ENCODE measurements at places on chromosomes 3 and 15.

DNA sequence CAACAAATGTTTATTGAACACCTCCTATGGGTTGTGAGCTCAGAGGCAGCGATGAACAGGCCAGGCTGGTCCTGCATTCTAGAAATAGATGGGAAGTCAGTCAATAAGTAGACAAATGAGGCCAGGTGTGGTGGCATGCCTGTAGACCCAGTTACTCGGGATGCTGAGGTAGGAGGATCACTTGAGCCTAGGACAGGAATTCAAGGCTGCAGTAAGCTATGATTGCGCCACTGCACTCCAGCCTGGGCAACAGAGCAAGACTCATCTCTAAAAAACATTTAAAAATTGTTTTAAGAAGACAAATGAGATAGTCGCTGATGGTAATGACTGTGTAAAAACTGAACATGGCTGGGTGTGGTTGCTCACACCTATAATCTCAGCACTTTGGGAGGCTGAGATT is 4.4 kb upstream of the RHO start:
- H3K27ac ChIP-seq: no peak overlapping the region
- H3K36me3 ChIP-seq: peaks cover 6% of the 10 kb centered on the region
- DNase-seq: no peak
- H3K27me3 ChIP-seq: no peaks in the 10 kb centered on the region

DNA sequence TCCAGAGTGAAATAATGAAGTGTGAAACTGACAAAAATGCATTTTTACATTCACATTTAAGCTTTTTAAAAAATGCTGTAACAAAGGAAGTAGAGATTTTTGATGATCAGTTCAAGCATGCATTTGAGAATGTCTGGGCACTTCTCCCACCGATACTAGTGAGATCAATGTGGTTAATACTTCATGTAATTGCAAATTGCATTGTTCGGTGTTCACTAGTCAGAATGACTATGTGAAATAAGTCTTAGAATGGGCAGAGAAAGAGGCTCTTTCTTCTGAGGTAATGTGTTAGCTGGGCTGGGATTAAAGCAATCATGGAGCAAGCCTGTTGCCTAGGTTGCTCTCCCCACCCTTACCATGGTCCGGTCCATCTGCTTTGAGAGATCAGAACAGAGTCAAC is 587.0 kb upstream of the GRM7 start:
- H3K27ac ChIP-seq: no peak overlapping the region
- no peaks in the 10 kb centered on the region for H3K4me1 ChIP-seq
- DNase-seq: no peak
- H3K4me3 ChIP-seq: no peak overlapping the region
- no peaks in the 10 kb centered on the region for H3K27me3 ChIP-seq
- H3K36me3 ChIP-seq: no peaks in the 10 kb centered on the region

DNA sequence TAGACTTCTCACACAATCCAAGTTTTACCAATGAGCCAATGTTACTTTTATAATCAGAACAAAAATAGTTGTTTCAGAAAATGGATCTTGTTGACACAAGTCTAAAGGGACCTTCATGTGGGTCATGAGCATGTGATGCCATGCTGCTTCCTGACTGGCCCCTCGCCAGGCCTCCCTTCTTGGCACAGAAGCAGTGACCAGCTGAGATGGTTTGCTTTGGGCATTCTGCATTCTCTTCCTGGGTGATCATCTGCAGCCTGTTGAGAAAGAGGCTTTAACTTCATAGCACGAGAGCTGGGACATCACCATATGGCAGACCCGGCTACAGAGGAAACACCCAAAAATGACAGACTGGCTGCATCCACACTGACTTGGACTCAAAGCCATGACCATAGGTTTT is 45.7 kb downstream of the TGM4 start:
- H3K36me3 ChIP-seq: peaks cover 45% of the 10 kb centered on the region
- DNase-seq: no peak
- H3K27ac ChIP-seq: no peak overlapping the region

GRCh38 chr15:33043636-33044035 is 150.9 kb downstream of the FMN1 start:
- no peaks in the 10 kb centered on the region for H3K36me3 ChIP-seq
- H3K4me3 ChIP-seq: no peak overlapping the region
- H3K27ac ChIP-seq: no peak overlapping the region
- DNase-seq: no peak

- no peaks in the 10 kb centered on the region for H3K4me1 ChIP-seq
- H3K36me3 ChIP-seq: no peaks in the 10 kb centered on the region
- no peak overlapping the region for H3K27ac ChIP-seq
- no peak overlapping the region for H3K4me3 ChIP-seq
- no peak for DNase-seq
- H3K27me3 ChIP-seq: no peaks in the 10 kb centered on the region
Measured at GRCh38 chr3:25184641-25185250, 243.3 kb upstream of the RARB start.

- no peaks in the 10 kb centered on the region for H3K36me3 ChIP-seq
- H3K4me3 ChIP-seq: no peak overlapping the region
- peaks cover 12% of the 10 kb centered on the region for H3K27me3 ChIP-seq
- peaks cover 5% of the 10 kb centered on the region for H3K4me1 ChIP-seq
Measured at GRCh38 chr3:171028779-171029232, 2.3 kb upstream of the SLC2A2 start.

DNA sequence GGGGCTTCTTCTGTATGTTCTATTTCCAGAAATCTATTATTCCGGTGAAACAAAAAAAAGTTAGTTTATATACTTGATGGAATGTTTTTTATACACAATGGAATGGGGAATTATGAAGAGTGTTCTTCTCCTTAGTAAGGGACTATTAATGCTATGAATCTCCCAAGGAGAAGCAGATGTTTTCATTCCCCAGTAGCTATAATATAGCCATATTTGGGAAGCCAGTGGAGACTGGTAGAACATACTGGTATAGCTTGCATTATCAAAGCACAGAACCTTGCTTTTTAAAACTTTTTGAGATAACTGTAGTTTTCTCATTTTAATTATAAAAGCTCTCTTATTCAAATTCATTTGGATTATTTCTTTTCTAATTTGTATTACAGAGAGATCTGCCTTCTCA is 38.3 kb downstream of the ADGRG7 start:
- H3K36me3 ChIP-seq: no peaks in the 10 kb centered on the region
- DNase-seq: no peak
- H3K4me1 ChIP-seq: no peaks in the 10 kb centered on the region
- H3K27me3 ChIP-seq: no peaks in the 10 kb centered on the region
- no peak overlapping the region for H3K4me3 ChIP-seq
- no peak overlapping the region for H3K27ac ChIP-seq

DNA sequence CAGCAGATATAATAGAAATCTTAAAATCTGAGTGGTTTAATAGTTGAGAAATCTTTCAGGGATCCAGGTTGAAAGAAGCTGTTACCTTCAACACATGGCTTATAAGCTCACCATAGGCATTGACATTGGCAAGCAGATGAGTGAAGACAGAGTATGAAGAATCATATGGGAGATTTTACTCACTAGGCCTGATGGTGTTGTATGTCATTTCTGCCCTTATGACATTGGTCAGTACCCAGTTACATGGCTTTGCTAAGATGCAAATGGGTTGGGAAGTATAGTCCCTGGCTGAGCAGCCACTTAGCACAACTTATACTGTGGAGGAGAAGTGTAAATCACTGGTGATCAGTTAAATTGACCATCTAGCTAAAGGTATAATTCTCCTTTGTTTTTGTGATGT is 5.9 kb downstream of the TFG start:
- H3K27ac ChIP-seq: no peak overlapping the region
- peaks cover 13% of the 10 kb centered on the region for H3K36me3 ChIP-seq
- DNase-seq: no peak
- no peak overlapping the region for H3K4me3 ChIP-seq
- no peaks in the 10 kb centered on the region for H3K27me3 ChIP-seq

- no peaks in the 10 kb centered on the region for H3K36me3 ChIP-seq
- no peak for DNase-seq
- H3K27ac ChIP-seq: no peak overlapping the region
- H3K4me3 ChIP-seq: no peak overlapping the region
- no peaks in the 10 kb centered on the region for H3K27me3 ChIP-seq
- no peaks in the 10 kb centered on the region for H3K4me1 ChIP-seq
Measured at GRCh38 chr3:41041462-41041861, 157.8 kb upstream of the CTNNB1 start.

- no peak for DNase-seq
- H3K36me3 ChIP-seq: no peaks in the 10 kb centered on the region
- peaks cover 18% of the 10 kb centered on the region for H3K4me1 ChIP-seq
- H3K27ac ChIP-seq: no peak overlapping the region
- H3K4me3 ChIP-seq: no peak overlapping the region
Measured at GRCh38 chr15:100524326-100524725, 4.4 kb downstream of the CERS3 start.

DNA sequence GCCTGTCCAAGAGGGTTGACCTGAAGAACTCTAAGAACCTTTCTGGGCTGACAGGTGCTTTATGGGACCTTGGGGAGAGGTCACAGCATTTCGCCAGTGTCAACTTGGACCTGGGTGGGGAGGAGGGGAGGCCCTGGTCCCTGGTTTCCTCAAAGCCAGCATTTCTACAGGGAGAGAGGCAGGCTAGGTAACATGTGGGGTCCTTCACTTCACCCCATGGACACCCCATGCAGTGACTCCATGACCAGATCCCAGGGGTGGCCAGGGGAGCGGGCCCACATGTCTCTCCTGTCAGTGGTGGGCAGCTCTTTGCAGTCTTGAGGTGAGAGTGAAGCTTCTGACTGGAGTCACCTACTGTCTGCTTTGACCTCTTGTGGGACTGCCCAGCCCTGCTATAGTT is 35.8 kb downstream of the GOLGA6L10 start:
- H3K36me3 ChIP-seq: no peaks in the 10 kb centered on the region
- no peak overlapping the region for H3K27ac ChIP-seq
- no peak overlapping the region for H3K4me3 ChIP-seq

- no peaks in the 10 kb centered on the region for H3K27me3 ChIP-seq
- peaks cover 16% of the 10 kb centered on the region for H3K4me1 ChIP-seq
- no peak for DNase-seq
- no peak overlapping the region for H3K27ac ChIP-seq
- H3K4me3 ChIP-seq: no peak overlapping the region
Measured at GRCh38 chr3:58563386-58564035, 13.7 kb downstream of the FAM107A start.

DNA sequence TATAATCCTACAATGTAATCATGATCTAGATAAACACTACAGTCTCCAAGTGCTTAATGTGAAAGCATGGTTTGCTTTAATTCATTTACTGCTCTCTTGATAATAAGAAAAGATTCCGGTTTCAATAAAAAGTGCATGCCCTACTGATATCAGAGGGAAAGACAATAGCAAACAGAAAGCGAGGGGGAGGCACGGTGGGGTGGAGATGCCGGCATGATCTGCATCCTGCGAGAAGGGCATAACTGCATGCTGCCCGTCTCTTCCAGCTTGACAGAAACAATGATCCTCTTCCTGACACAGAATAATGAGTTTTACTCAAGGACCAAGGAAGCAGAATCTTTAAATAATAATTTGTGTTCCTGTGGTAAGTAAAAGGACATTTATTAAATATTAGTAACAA is 51.7 kb downstream of the GOLIM4 start:
- H3K4me3 ChIP-seq: no peak overlapping the region
- peaks cover 7% of the 10 kb centered on the region for H3K4me1 ChIP-seq
- H3K27ac ChIP-seq: no peak overlapping the region
- no peaks in the 10 kb centered on the region for H3K27me3 ChIP-seq
- H3K36me3 ChIP-seq: peaks cover 8% of the 10 kb centered on the region

DNA sequence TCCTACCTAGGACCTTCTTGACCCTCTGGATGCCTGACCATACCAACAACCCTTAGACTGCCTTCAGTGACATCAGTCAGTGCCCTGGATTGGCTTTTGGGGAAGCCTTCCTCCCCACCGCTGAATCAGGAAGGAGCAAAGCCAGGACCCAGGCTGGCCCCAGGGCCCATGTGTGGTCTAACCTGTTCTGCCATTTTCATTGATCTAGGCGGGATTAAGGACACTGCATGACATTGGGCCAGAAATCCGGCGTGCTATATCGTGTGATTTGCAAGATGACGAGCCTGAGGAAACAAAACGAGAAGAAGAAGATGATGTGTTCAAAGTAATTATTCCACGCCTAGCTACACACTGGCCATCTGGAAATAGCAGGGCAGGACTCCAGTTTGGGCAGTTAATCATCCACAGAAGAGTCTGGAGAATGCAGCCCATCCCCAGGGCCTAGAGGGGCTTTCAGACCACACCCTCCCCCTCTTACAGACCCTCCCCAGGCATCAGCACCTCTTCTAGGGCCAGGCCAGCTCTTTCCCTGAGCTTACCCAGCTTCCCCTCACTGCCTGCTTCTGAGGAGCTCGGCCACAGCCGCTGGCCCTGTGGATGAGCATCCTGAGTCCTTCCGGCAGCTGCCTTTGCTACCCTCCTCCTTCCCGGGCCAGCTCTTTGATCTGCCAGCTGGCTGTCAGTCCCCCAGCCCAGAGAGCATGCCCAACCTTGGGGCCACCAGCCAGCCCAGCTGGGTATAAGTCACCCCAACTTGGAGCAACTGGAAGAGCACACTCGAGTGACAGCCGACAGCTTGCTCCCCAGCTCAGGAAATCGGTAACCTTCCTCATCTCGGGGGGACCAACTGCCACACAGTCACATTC is 45.9 kb downstream of the CHDH start:
- H3K27ac ChIP-seq: no peak overlapping the region
- DNase-seq: no peak
- no peaks in the 10 kb centered on the region for H3K36me3 ChIP-seq
- peaks cover 3% of the 10 kb centered on the region for H3K27me3 ChIP-seq

GRCh38 chr15:26628879-26629529 is 143.9 kb downstream of the GABRB3 start:
- H3K27me3 ChIP-seq: no peaks in the 10 kb centered on the region
- H3K4me1 ChIP-seq: no peaks in the 10 kb centered on the region
- H3K36me3 ChIP-seq: no peaks in the 10 kb centered on the region
- peak overlapping the region; percentile 21 for H3K4me3 ChIP-seq
- H3K27ac ChIP-seq: no peak overlapping the region
- peak; percentile 81 for DNase-seq

DNA sequence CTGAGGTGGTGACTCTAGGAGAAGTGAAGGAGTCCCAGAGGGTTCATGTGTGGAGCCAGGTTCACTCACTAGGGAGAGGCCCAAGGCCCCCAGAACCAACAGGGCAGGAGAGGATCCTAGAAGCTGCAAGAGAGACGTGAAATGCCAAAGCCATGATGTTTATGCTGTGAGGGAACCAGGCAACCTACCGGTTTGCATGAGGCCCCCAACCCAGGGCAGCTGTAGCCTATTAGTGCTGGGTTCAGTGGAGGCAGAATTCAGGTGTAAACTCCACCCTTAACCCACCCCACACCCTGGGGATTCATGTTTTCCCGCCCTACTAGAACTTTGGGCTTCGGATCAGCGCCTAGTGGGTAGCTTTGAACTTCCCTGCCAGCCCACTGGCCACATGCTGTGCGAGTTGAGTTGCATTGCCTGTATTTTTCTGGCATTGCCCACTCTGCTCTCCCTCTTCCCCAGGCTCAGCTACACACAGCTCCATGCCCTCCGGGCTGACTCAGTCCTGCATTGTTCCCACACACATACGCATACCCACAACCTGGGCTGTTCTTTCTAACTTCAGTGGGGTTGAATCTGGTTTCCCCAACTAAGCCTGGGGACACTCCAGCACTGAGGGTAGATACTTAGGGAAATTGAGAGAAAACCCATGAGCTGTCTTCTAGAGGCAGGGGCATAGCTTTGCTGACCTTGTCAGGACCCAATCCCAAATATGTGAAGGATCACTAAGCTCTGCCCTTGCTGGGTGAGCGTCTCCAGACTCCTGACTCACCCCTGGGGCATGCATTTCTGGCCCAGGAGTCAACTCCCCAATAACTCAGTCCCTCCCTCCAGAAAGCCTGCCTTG is 2.0 kb upstream of the ZBTB47 start:
- H3K4me1 ChIP-seq: peaks cover 48% of the 10 kb centered on the region
- H3K36me3 ChIP-seq: peaks cover 31% of the 10 kb centered on the region
- no peak overlapping the region for H3K4me3 ChIP-seq

- no peaks in the 10 kb centered on the region for H3K4me1 ChIP-seq
- H3K4me3 ChIP-seq: no peak overlapping the region
- no peak for DNase-seq
- H3K36me3 ChIP-seq: no peaks in the 10 kb centered on the region
- H3K27me3 ChIP-seq: no peaks in the 10 kb centered on the region
Measured at GRCh38 chr3:55434789-55435188, 52.3 kb downstream of the WNT5A start.

Data from muscle of leg (tissue), 16 donors.